ENCODE measurements at places on chromosomes 6 and 20.

GRCh38 chr20:58657262-58657661, 6.2 kb downstream of the STX16 start:
- DNase-seq, result no peak

DNA sequence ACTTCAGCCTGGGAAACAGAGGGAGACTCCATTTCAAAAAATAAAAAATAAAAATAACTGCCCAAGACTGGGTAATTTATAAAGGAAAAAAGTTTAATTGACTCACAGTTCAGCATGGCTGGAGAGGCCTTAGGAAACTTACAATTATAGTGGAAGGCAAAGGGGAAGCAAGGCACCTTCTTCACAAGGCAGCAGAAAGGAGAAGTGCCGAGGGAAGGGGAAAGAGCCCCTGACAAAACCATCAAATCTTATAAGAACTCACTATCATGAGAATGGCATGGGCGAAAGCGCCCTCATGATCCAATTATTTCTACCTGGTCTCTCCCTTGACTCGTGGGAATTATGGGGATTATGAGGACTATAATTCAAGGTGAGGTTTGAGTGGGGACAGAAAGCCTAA, 95.5 kb upstream of the LGSN start:
- DNase-seq, result no peak

GRCh38 chr20:20317621-20318364, 50.1 kb upstream of the INSM1 start:
- no peak for DNase-seq

- DNase-seq, result peak; percentile 40
Measured at GRCh38 chr20:1330075-1330830, 1.3 kb upstream of the SDCBP2 start.

- no peak for DNase-seq
Measured at GRCh38 chr20:47549671-47550070, 48.0 kb downstream of the NCOA3 start.

Measured in activated T-cell treated with anti-CD3 and anti-CD28 coated beads, Interleukin-2, amount 50 U/mL, for 1 hour (primary cell).